ENCODE measurements at places on chromosomes 2 and 18.

GRCh38 chr2:69572641-69573040 lies 70.9 kb downstream of the AAK1 start:
- peak; percentile 44 for DNase-seq

DNA sequence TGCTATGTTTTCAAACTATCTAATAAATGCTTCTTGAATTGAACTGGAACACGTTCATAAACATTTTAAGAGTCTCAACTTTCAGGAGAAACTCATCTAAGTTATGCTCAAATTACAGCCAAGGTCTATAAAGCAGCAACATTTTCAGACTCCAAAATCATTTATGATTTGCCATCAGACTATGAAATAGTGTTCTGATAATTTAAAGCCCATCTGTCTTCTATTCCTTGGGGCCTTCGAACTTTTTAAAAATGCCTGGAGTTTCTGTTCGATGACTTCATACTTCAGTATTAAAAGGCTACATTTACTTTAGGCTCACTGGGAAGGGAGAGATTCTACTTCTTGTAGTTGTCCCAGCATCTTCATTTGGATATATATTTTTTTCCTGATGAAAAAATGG lies 73.6 kb upstream of the NXPH2 start:
- DNase-seq: no peak

GRCh38 chr2:220783671-220784070 lies 788.4 kb downstream of the EPHA4 start:
- no peak for DNase-seq

DNA sequence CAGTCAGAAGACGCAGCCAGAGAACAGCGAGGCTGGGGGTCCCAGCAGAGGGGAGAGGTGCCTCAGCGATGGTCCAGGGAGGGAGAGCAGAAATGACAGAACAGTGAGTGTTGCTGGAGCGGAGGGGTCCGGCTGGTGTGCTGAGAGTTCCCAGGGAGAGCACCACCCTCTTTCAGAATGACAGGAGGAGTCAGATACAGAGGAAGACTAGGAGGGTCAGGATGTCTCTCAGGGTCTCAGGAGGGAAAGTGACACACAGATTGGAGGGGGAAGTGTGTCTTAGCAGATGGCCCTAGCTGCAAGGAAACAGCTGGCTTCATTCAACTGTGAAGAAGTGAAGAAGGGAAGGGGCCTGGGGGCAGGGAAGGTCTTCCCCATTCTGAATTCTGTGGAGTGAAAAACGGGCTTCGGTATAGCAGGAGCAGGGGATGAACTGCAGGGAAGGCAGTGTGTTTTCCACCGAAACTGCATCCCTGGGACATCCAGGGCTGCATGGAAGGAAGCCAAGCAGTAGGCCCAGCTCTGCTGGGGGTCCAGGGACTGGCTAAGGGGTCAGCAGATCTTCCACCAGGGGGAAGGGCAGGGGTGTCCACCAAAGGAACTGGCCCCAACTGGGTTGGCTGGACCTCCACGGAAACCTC lies 90.0 kb upstream of the OTOS start:
- DNase-seq: no peak

Data from AG08395 (cell line).